ENCODE measurements at places on chromosomes 11 and 22.

- no peak for DNase-seq
These were observed 1173.2 kb downstream of the BRD1 start for GRCh38 chr22:48654492-48654891.

DNA sequence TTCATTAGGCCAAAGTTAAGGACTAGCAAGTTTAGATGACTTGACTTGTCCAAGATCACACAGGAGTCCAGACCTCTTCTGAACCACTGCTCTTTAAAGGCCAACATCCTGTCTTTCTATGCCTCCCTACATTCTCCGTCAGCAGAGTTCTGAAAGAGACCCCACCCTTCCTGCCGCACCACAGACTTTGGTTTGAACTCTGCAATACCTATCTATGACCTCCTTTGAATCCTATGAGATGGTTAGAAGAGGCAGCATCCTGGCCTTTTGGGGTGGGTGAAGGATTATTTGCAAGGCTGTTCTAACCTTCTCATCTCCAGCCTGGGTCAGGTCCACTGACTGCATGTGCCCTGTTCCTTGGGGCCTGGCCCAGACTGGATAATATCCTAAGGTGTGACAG lies 4.3 kb upstream of the RRM1 start:
- DNase-seq = no peak

- no peak for DNase-seq
These were observed 677.2 kb upstream of the TENM4 start for GRCh38 chr11:80118073-80118472.

DNA sequence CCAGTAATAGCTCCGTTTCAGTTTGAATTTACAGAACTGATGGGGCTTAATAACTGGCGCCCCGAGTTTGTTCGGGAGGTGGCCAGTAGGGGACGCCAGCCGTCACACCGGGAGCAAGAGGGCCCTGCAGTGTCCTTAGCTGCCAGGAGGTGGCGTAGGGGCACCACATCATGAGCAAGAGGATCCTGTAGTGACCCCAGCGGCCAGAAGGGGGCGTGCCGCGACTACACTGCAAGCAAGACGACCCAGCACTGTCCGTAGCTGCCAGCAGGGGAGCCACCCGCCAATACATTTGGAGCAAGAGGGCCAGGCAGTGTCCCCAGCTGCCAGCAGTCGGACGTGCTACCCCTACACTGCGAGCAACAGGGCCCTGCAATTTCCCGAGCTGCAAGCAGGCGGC lies 663.7 kb upstream of the B3GAT1 start:
- peak; percentile 74 for DNase-seq

DNA sequence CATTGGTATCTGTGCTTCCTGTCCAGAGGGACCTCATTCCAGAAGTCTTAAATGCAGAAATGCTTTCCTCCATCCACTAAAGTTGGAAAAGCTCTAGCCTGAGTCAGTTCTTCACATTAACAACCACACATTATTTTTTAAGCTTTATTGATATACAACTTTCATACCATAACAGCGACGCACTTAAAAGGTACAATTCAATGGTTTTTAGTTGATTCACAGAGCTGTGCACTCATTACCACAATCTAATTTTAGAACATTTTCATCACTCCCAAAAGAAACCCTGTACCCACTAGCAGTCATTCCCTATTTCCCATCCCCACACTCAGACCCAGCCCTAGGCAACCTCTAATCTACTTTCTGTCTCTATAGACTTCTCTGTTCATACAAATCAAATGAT lies 27.6 kb downstream of the GALNT18 start:
- DNase-seq = no peak

DNA sequence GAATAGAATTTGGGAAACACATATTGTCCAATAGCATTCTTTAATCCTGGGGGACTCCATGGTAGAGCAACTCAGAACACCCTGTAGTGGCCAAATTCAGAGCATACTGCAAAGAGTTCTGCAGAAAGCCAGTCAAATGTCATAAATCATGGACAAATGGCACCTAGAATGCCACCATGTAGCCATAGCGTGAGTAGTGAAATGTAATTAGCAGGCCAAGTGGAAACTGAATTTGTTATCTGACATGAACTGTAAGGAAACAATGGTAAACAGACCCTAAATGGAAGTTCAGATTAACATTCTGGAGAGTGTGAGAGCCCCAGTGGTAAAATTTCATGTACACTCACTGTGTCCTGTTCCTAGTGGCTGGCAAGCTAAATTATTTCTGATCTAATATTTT lies 7.0 kb upstream of the PRSS23 start:
- DNase-seq = no peak

- no peak for DNase-seq
These were observed 85.0 kb downstream of the NAT10 start for GRCh38 chr11:34190192-34191139.

DNA sequence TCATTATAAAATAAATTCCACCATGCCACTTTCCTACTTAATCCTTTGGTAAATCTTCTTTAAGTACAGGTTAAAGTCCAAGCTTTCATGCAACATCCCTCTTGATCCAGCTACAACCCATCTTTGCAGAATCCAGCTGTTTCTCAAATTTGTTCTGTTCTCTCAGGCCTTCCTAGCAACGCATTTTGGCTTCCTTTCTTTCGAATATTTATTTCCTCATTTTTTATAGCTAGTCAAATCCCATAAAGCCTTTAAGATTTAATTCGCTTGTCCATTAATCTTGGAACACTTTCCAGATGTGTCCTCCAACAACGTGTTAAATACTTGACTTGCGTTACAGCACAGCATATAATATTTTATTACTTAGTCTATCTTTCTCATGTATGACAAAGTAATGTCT lies 600.1 kb upstream of the CHORDC1 start:
- no peak for DNase-seq

DNA sequence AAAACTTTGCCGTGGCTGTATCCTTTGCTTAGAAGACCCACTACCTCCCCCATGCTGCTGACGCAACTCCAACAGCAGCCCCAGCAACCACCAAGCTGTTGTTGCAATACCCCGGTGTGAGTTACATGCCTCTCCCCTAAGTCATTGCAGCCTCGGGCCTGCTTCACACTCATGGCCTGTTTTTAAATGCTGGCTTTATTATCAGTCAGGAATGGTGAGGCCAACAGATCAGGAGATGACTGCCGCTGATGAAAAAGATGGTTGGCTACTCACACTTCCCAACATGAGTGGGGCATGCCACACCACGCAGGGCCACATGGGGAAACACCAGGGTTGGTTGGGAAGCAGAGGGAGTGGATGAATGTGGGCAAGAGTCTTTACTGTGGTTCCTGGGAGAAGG lies 171.5 kb upstream of the SYT13 start:
- DNase-seq = no peak

DNA sequence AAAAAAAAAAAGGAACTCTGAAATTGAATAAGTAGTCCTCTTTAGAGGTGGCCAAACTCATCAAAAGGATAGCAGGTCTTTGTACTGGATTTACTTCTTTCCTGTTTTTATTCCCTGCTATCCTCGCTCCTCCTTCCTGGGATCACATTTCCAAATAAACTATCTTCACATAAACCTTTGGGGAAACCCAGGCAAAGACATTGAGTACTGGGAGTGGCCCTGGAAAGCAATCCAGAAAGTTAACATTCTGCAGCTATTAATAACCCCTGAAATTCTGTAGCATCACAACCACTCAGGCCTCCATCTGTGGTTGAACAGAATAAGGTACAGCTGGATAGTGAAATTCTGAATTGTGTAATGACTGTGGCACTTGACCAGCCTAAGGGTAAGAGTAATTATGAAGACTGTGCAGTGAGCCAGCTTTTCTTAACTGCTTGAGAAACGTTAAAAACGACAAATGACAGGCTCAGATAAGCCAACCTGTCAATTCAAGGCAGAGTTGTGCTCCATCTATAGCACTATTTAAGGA lies 58.8 kb downstream of the ISX start:
- DNase-seq = no peak

DNA sequence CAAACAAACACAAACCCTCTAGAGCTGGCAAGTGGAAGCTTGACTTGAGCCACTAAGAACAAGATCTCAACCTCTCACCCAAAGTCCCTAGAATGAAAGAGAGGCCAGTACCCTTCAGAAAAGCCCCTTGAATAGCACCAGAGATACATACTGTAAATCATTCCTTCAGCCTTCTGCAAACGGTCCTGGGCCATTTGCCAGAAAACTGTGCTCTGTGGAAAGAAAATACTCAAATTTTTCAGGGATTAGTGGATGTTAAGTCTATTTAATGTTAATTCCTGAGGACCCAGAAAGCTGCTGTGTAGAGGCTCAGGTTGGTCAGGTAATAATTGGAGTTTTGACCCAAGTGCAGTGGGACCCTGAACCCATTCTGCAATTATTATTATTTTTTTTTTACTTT lies 16.9 kb downstream of the SERPINH1 start:
- no peak for DNase-seq

DNA sequence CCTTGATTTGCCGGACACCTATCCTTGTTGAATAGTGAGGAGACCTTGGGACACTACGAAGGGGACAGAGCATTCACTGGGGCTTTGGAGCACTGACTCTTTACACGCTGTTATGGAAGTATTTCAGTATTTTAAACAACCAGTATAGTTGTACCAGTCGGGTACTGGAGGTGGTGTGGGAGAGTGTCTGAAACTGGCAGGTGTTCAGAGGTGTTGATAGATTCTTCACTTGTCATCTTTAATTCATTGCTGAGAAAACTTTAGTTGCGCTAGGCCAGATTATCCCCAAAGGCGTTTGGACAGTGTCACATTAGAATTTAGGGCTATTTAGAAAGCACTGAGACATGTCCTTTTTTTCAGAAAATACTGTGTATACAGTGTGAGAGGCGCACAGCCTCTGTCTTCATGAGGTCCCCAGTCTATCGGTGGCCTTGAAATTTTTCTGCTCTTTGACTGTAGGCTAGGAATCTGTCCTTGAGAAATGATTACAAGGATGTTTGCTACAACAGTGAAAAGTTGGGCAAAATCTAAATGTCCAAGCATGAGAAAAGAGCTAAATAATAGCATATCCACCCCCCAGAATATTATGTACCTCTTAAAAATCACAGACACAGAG lies 69.7 kb downstream of the TEAD1 start:
- no peak for DNase-seq

- DNase-seq = no peak
These were observed 11.4 kb upstream of the APOL3 start for GRCh38 chr22:36171941-36172340.

DNA sequence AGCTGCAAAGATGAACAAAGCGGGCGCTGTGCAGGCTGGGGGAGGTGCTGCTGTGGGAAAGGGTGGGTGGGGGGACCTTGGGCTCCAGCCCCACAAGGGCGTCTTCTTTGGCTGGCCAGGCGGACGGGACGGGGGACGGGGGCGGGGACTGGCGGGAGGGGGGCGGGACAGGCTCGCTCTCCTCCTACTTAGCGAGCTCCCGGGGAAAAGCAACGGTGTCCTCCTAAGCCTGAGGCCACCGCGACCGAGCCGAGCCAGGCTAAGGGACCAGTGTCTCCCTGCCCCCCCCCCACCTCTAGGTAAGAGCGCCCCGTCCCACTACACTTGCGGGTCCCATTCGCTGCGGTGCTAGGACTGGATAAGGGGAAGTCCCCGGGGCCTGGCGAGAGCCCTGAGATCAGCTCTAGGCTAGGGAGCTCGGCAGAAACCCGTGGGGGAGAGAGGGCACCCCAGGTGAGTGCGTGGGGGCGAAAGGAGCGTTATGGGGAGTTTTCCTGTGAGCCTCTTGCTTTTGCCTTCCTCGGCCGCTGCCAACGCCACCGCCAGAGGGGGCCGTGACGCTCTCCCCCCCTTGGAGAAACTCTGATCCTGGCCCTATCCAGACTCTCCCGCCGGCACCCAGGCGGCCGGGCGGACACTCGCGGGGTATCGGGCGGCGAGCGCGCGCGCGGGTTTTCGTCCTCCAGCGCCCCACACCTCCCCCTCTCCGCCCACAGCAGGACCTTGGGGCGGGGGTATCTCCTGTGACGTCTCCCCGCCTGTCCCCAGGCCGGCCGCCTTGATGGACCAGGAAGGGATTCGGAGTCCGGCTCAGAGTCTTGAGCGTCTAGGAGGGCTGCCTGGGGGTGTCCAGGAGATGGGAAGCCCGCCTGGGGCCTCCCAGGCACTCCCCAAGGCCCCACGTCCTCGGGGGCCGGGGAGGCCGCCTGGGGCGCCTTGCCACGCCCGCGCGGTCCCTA lies at the start of gene PHLDB1:
Gene PHLDB1 (plus strand): TSS at position 215 of the 959 bp plus-strand sequence. CDS start 6,222 bp downstream, outside the sequence.
- peak; percentile 28 for DNase-seq

DNA sequence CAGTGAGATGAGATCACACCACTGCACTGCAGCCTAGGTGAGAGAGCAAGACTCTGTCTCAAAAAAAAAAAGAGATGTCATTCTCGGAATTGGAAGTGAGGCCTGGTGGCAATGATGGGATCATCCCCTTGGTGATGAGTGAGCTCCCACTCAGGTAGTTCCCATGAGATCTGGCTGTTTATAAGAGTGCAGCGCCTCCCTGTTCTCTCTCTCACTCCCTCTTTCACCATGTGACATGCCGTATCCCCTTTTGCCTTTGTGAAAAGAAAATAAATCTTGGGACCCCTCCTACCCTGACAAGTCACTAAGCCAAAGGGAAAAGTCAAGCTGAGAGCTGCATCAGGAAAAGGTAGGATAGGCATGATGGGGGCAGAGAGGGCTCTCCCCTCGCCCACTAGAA lies 28.8 kb downstream of the ZNF70 start:
- DNase-seq = no peak

DNA sequence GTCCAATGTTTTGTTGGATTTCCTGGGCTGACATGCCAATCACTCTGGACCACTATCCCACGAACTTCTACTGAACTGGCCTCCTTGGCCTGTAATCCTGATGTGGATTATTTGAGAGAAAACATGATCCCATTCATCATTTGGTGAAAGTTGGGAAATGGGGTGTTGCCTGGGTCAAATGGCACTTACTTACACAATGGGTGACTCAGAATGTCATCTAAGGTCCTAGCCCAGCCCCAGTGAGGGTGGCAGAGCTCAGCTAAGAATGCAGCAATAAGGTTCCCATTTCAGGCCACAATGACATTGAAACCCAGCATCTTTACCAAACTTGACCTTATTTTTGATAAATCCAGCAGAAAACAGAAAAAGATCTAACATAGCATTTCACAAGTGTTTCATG lies 8.0 kb upstream of the DSCAML1 start:
- DNase-seq = no peak

GRCh38 chr22:31556627-31557203 lies 60.4 kb downstream of the SFI1 start:
- no peak for DNase-seq

- no peak for DNase-seq
These were observed 293.3 kb downstream of the BRD1 start for GRCh38 chr22:49534386-49534785.

- DNase-seq = no peak
These were observed 65.8 kb downstream of the PACSIN2 start for GRCh38 chr22:42949159-42949558.

- no peak for DNase-seq
These were observed 61.6 kb upstream of the NAV2 start for GRCh38 chr11:19651028-19651427.
